Umbilical cord (tissue), 2 donors: ENCODE measurements at places on chromosomes 4 and X. TPM values are rescaled to one million over a fixed set of nuclear protein-coding genes. Genes with fewer than 3 reads are reported as not detected.

Gene C4orf50
- 1.4 TPM for total RNA-seq

Gene TGIF2LX
- 0.72 TPM for total RNA-seq

Gene SMPX
- total RNA-seq, result 0.72 TPM

Gene BRS3
- 1.2 TPM for total RNA-seq

Gene MAGEB2
- not detected for total RNA-seq

Gene GPR143
- total RNA-seq, result 4.1 TPM

Gene SPP1
- total RNA-seq, result 1,479 TPM

Gene F8A2
- total RNA-seq, result 0.72 TPM

Gene BTC
- 0.96 TPM for total RNA-seq

Gene ADH1A
- 0.48 TPM for total RNA-seq

Gene KLF8
- 7.2 TPM for total RNA-seq

Gene BBS12
- 2.4 TPM for total RNA-seq

Gene TET2
- total RNA-seq, result 33.2 TPM

Gene SCD5
- 27.2 TPM for total RNA-seq

Gene FAT4
- total RNA-seq, result 34.7 TPM

Gene SYNPO2
- total RNA-seq, result 590 TPM

Gene CCDC120
- 1.7 TPM for total RNA-seq

Gene CHST7
- 8.4 TPM for total RNA-seq

Gene YIPF7
- not detected for total RNA-seq

Gene TMEM255A
- total RNA-seq, result 1.7 TPM

Gene RHOXF1
- total RNA-seq, result not detected

Gene VEGFC
- total RNA-seq, result 5.8 TPM

Gene SLC26A1
- not detected for total RNA-seq

Gene COL25A1
- 32.5 TPM for total RNA-seq

Gene MBNL3
- 22.9 TPM for total RNA-seq

Gene ARSJ
- total RNA-seq, result 45.7 TPM

Gene ADGRA3
- 35.6 TPM for total RNA-seq
